ENCODE measurements at places on chromosomes 16 and 17. TPM values are rescaled to one million over a fixed set of nuclear protein-coding genes. Genes with fewer than 3 reads are reported as not detected.

The OR3A2 gene
- total RNA-seq: not detected

- DNase-seq: peak; percentile 81
These were observed 18.3 kb upstream of the LITAF start for GRCh38 chr16:11604783-11605563.

DNA sequence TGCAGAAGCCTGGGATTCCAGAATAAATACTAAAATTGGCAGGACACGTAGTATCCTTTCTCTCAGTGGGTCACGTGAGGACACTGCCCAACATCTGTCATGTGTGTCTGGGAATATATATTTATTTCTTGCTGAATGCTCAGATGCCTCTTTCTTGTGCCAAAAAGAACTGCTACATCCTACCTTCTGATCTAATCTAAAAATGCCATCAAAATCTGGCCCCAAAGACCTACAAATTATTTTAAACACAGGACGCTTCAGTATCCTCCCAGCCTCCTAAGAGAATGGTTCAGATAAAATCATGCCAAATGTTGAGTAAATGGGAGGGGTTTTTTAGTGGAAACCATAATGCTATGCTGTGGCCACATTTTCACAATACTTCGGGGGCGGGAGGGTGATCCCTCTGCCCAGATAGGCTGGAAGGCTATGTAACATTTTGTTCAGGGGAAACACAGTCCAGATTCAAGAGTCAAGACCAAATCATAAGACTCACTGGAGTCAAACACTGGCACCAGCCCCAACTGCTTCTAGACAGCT is 22.9 kb upstream of the CORO6 start:
- DNase-seq: peak; percentile 93

- DNase-seq: no peak
These were observed 5.3 kb upstream of the HS3ST6 start for GRCh38 chr16:1923299-1924034.

DNA sequence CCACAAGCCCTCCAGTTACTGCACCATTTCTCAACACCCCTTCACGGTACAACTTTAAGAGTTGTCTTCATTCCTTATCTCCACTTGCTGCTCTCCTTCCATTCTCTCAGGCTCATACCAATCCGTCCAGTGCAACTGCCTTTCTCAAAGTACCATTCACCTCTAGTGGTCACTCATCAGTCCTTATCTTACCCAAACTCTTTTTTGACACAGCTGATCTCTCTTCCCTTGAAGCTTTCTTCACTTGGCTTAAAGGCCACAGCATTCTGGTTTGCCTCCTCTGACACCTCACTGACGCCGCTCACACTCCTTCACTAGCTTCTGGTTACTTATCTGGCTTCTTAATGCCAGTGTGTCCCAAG is 24.9 kb downstream of the UBE2G1 start:
- no peak for DNase-seq

GRCh38 chr17:67421869-67422273 is 44.8 kb downstream of the PITPNC1 start:
- no peak for DNase-seq

The CTU2 gene
- total RNA-seq: 7.1 TPM

GRCh38 chr17:48873209-48873608 is 19.4 kb upstream of the ATP5MC1 start:
- no peak for DNase-seq

DNA sequence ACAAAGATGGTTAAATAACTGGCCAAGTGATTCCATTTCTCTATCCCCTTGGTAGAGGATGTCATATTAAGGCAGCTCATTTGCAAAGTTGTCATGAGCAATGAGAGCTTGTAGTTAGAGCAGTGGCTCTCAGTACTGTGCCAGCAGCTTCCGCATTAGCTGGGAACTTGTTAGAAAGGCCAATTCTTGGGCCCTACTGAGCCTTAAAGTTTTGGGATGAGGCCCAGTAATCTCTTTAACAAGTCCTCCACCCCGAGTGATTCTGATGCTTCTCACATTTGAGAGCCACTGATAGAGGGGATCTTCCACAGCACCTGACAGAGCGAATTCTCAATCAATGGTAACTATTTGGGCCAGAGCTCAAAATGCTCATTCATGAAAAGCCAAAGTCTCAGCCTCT is 20.2 kb upstream of the CCL1 start:
- DNase-seq: no peak

DNA sequence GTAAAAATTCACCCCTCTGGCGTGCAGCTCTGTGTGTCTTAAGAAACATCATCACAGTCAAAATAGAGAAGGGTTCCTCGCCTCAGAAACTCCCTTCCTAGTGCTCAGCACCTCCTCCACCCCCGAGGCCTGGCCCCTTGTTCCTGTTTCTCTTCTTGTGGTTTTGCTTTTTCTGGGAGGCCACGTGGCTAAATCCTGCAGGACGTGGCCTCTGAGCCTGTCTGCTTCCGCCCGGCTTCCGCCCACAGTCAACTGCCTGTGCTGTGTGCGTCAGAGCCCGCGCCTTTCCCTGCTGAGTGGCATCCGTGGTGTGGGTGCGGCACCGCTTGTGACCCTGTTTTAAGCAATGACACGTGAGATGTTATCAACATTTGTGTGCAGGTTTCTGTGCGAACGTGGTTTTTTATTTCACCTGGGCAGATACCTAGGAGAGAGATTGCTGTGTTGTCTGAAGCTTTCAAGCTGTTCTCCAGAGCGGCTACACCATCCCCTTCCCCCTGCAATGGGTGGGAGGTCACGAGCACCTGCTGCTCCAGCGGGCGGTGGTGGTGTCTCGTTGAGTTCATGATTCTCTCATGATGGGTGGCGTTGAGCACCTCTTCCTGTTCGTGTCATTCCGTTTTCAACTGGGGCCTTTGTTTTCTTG is 21.7 kb downstream of the ACSF3 start:
- DNase-seq: peak; percentile 83

DNA sequence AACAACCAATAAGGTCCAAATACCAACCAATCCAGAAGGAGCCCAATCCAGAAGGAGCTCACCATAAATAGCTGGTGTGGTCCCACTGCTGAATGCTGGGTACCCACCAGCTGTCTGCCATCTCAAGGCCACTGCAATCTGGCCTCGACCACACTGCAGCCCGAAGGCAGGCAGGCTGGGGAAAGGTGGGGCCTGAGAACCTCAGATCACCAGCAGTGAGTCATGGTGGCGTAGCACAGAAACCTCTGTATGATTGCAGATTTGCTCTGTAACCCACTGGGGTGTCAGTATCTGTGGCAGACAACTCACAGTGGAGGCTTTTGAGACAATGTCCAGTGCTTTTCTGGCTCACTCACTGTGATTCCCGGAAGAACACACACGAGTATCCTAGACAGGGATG is 14.7 kb upstream of the CMTR2 start:
- DNase-seq: no peak

GRCh38 chr17:22507823-22508222 is 815.5 kb downstream of the KCNJ18 start:
- peak; percentile 0 for DNase-seq

- no peak for DNase-seq
These were observed 22.7 kb upstream of the PPM1D start for GRCh38 chr17:60577147-60577915.

- DNase-seq: peak; percentile 72
These were observed 1.8 kb downstream of the ASGR1 start for GRCh38 chr17:7177191-7177953.

The SDR42E2 gene
- total RNA-seq: not detected

The SOST gene
- total RNA-seq: not detected

DNA sequence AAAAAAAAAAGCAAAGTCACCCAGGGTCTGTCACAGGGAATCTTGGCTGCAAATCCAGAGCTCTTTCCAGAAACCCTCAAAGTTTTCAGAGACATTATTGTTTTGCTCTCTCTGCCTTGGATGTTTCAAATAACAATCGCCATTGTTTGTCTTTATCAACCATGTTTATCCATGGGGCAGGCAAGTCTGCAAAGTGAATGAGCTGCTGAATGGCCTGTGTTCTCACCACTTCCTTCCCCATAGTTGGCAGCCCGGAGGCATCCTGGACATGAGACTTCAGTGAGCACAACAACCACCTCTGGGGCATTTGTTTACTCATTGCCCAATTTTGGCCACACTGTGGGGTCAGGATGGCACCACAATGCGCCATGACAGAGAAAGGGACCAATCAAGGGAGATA is 53.1 kb upstream of the USP7 start:
- DNase-seq: no peak

DNA sequence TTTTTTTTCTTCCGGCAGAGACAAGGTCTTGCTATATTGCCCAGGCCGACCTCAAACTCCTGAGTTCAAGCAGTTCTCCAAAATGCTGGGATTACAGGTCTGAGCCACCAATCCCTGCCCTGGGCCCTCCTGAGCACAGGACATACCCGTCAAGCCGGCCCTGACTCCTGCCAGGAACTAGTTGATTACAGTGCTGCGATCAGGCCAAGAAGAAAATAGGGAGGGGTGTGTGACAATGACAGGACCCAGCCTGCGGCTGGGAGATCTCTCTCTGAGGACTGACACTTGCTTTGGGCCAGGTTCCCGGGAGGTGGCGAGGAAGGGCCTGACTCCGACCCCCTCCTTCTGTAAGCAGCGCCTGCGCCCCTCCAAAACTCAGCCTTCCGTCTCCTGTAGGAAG is 276.6 kb downstream of the MRTFB start:
- DNase-seq: no peak

- no peak for DNase-seq
These were observed 304.7 kb downstream of the CA10 start for GRCh38 chr17:51853857-51854256.
